ENCODE measurements at places on chromosomes 1 and 21.

DNA sequence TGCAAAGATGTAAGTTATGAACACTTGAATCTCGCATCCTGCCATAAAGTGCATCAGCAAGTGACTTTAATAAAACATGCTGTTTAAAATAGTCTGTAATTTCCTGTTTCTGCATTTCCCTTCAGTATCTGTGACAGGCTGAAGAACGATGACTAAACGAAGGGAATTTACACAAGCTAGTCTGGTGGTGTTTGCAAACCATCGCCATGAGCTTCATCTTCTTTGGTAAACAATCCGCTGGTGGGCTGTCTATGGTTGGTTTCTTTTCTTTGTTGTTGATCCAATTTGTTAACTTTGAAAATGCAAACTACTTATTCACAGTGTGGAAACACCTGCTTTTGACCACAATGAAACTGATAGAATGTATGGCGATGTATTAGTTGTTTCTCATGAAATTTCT is 13.9 kb downstream of the SERTAD4 start:
- no peak for DNase-seq

GRCh38 chr1:14421977-14422609 is 176.4 kb upstream of the KAZN start:
- DNase-seq, result no peak

- peak; percentile 53 for DNase-seq
Measured at GRCh38 chr1:150922519-150922975, 3.6 kb upstream of the SETDB1 start.

DNA sequence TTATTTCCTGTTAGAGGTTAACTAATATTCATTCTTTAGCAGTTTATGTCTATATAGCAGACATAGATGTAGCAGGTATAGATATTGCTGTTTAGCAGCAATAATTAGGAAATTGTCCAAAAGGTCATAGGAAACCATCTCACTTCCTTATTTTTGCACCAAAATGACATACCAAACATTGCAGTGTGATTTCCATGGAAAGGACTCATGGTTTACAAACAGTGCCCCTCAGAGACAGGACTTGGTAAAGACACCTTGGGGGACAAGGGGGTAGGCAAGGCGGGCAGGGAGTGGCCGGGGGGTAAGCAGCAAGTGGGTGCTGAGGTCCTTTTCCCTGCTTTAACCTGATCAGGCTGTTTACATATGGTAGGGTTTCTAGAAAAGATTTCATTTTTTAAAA is 30.5 kb downstream of the BATF3 start:
- no peak for DNase-seq

DNA sequence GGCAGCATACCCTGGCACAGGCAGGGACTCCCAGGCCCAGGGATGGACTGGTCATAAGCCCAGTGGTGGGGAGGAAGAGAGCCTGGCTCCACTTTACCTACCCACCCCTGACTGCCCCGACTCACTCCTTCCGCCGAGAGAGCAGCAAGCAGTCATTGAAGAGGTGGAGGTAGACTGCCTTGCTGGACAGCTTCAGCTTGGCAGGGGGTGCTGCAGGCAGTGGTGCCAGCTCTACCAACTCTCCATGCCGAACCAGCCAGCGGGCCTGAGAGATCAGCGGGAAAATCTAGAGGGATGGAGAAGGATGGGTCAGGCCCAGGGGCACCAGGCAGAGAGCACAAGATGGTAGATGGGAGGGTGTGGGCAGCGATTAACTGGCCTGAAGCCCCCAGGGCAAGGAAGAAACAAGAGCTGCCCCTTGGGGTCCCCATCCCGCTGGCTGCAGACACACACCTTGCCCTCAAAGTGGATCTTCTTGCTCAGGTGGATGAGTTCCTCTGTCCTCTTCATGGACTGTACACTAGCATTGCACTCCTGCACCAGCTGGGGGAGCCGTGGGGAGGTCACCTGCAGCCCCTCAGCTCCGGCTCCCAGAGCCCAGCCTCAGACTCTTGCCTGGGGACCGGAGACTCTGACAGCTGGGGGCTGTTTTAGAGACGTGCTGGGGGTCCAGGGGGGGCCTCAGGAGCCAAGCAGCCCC is 7.7 kb downstream of the ARHGEF19 start:
- no peak for DNase-seq

DNA sequence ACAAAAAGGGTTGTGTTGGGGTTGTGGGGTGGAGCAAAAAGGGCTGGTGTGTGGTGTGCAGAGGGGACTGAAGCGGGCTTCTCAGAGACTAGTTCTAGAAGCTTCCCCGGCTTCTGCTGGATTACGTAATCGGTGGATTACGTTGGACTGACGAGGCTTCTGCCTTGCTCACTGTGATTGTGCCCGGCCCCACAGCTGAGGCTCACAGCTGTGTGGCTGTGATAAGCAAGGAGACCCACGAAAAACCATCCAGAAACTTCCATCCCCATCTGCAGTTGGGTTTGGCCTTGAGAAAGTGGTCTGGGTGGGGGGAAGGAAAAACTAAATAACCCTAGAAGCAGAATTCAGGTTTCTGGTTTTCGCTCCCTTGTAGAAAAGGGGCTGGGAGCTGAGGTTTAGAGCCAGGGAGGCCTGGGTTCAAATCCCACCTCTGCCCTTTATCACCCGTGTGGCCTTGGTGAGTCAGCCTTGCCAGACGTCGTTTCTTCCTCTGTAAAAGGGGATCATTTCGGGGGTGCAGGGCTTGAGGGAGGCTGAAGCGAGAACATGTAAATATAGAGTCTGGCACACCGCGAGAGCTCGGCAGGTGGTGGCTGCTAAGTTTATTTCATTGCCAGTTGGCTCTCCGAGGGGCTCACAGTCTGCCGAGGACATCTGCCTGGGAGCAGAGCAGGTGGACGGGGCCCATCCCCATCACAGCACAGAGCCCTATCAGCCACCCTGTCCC is 30.4 kb upstream of the DISP3 start:
- DNase-seq, result no peak

- DNase-seq, result no peak
Measured at GRCh38 chr1:13583966-13584791, 547 bp downstream of the PDPN start.

- no peak for DNase-seq
Measured at GRCh38 chr1:171835891-171836290, 5.4 kb upstream of the DNM3 start.

DNA sequence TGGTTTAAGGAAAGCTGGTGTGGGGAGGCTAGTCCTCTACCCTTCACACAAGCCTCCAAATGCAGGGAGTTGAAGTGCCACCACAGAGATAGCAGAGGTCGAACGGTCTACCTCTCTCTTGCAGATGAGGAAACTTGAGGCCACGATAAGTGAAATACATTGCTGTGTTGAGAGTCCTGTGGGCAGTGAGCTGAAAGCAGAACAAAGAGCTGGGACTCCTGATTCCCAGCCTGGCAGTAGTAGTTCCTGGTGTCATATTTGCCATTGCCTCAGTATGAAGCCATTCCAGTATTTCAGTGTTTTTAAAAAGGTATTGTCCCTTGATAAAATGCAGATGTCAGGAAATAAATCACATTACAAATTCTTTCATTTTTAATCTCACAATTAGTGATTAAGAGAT is 28.6 kb downstream of the AK4 start:
- DNase-seq, result no peak

GRCh38 chr1:77557053-77557452 is 125.4 kb downstream of the ZZZ3 start:
- DNase-seq, result no peak

DNA sequence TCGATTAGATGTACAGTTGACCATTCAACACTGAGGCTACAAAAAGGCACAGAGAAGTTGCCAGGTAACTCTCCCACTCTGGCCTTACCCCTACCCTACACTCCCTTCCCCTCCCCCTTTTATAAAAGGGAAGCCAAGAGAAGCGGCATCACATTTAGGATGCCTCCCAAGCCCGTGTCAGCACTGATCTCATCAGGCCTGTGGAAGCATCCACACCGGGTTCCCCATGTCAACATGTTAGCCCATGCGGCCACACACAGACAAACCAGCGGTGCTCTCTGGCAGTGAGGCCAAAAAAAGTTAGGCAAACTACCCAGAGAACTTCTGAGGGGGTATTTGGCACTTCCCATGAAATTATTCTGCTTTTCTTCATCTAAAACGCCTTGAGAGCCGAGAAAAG is 29.9 kb downstream of the BCAR3 start:
- DNase-seq, result no peak

DNA sequence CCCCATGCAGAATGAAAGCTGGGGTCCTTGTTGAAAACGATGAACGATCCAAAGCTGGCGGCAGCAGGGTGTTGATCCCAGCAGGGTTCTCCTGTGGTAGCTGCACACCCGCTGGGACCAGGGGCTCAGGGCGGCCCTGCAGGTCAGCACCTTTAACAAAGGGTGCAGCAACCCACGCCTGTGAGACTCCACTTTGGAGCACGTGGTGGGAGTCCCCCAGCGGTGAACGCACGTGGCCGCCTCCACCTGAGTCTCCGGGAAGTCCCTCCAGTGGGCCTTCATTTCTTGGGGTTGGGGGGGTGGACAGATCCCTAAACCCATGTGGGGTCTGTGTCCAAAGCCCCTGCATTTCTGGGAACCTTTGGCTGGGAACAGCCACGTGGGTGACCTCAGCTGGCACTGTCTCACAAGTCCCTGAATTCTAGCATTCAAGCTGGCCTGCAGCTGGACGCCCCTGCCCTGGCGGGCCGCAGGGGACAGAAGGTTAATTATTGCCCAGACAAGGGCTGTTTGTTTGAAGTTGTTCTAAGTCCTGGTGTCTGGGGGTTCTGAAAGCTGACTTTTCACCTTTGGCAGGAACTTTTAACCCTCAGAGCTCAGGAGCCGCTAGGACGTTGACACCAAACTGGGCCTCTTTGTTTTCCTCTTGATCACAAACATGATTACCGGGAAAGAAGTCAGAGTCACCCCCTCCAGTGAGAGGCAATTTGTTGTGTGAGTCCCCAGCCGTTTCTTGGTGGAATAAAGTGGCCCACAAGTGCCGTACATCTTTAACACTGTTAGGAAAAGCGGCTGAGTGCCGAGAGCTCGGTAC is 64.5 kb downstream of the COL18A1 start:
- no peak for DNase-seq

DNA sequence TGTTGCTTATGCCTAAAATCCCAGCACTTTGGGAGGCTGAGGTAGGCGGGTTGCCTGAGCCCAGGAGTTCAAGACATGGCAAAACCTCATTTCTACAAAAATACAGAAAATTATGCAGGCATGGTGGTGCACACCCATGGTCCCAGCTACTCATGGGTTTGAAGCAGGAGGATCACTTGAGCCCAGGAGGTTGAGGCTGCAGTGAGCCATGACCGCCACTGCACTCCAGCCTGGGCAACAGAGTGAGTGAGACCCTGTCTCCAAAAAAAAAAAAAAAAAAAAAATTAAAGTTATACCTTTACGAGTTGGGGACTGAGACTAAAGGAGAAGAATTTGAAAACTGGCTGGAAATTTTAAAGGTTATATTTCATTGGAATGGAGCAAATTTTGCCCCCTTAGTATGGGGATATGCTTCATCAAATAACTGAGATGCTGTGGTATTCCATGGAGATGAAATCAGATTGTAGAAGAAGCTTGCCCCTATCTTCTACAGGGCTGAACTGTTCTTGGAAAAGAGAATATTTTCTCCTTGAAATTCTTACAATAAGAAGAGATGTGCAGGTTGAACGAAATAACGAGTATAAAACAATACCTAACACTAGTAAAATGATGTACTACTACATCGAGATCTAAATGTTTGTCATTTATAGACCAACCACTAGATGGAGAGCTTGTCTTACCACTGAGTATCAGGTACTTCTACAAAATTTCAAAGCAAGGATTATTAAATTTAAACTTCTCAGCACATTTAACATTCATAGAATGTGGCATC is 34.9 kb upstream of the SCYL3 start:
- DNase-seq, result peak; percentile 20

DNA sequence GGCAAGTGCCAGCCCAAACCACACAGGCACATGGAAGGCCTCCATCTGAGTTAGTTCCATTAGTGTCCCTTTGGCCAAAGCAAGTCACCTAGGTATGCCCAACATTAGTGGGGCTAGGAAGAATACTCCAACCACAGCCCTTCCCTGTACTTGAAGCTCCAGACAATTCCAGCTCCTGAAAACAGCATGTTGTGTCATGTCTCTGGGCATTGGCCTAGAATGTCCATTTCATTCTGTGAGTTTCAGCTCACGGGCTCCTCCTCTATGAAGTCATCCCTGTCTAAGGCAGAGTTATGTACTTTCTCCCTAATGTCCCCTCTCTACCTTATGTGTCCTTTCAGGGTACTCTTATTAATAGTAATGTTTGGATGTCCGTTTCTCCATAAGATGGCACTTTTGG is 96.5 kb upstream of the SPATA6 start:
- no peak for DNase-seq

DNA sequence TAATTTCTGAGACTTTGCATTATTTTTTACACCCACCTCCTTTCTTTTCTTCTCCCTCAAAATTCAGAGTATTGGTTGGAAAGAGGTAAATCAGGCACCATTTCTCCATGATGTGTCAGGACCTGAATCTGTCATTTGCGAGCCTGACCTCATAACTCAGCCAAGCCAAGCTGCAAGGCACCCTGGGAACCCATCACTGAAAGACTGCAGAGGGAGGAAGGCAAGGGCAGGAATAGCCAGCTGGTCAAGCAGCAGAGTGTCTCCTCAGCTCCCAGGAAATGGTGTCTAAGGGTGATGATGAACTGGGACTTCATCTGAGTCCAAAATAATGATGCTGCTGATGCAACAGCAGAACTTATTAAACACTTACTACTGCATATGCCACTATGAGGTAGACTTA is 556.6 kb downstream of the OMA1 start:
- no peak for DNase-seq

GRCh38 chr1:61139775-61140549 is 57.6 kb downstream of the NFIA start:
- DNase-seq, result no peak

GRCh38 chr1:119748040-119748439 is 20.7 kb downstream of the HMGCS2 start:
- DNase-seq, result no peak

DNA sequence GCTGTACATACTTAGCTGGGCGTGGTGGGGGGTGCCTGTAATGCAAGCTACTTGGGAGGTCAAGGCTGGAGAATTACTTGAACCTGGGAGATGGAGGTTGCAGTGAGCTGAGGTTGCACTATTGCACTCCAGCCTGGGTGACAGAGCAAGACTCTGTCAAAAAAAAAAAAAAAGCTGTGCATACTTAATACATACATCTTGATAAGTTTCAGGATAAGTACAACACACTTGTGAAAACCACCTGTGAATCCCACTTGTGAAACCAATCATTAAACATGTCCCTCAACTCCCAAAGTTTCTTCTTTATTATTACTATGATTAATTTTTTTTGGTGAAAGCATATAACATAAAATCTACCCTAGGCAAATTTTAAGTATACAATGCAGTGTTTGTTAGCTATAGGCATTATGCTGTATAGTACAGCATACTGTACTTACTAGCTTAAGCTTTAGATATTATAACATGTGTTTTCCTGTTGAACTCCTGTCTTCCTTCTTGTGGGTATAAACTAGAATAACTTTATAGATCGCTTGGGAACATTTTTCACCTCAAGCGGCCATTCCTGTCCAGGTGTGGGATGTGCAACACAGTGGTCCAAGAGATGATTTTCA is 41.4 kb downstream of the DISC1 start:
- DNase-seq, result no peak

GRCh38 chr21:45596704-45597318 is 46.7 kb upstream of the PCBP3 start:
- no peak for DNase-seq

GRCh38 chr21:37484535-37485474 is 118.2 kb downstream of the DYRK1A start:
- no peak for DNase-seq

GRCh38 chr1:175415129-175415712 is 222.6 kb upstream of the KIAA0040 start:
- no peak for DNase-seq

All from HS-27A (cell line).